ENCODE measurements at places on chromosomes 12 and 14.

DNA sequence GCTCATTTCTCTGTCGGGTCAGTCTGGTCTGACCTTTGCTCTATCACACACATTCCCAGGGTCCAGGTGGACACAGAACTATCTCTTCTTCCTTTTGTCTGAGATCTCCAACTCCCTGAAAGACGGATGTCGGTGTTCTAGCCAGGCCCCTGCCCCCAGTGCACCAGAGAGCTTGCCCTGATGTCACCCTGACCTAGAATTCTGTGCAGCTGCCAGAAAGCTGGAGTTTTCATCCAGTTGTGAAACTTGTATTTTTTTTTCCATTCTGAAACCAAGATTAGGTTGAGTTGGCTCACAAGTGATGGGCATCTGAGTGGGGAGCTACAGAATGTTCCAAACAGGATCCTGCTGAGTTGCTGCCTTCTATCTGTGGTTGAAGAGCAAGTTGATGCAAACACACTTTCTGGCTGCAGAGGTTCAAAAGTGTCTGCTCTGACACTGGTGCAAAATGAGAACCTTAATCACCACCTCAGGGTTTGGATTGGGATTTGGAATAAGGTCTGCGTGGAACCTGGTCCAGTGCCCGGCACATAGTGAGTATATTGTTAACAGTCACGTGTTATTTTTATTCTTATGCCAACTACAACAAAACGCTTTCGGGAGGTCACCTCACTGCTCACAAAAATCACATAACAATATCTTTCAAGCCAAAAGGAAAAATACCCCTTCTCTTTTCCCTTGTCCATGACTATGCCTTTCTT lies 211.5 kb downstream of the SLC15A4 start:
- no peak for DNase-seq

GRCh38 chr12:132204063-132204792 lies 60.0 kb downstream of the NOC4L start:
- no peak for DNase-seq

DNA sequence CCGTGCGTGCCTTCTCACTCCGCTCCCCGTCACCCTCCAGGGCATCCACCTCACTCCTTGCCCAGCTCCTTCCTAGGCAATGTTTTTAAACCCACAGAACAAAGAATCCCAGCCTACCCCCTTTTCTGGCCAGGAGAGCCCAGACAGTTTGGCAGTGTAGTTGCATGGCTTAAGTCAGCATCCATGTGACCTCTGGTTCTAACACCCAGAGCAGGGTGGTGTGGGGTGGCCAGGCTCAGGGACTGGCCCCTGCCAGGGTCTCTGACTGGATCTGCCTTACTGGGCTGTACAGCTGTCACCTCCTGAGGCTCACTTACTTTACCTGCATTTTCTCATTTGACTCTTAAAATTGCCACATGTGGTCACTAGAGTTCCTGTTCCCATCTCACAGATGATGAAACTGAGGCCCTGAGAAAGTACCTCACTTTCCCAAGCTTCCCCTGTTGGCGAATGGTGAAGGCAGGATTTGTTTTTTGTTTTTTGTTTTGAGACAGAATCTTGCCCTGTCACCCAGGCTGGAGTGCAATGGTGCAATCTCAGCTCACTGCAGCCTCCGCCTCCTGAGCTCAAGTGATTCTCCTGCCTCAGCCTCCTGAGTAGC lies 18.3 kb downstream of the SDS start:
- no peak for DNase-seq

GRCh38 chr14:65373016-65373670 lies 39.4 kb upstream of the FUT8 start:
- no peak for DNase-seq

DNA sequence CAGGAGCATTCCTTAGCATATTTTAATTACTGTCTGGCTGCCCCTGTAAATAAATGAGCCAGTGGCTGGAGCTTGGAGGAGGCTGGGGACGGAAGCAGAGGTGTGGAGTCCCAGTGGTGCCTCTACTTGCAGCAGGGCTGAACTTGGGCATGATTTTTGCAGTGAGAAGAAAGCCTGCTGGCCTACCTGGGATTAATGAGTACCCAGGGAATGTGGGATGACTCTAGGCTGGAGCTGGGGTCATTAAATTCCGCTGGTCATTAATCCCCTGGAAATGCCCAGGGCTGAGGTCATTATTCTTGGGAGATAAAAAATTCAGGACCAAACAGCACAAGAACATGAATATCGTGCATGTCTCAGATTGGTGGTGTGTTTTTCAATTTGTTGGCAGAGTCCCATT lies 753.3 kb downstream of the VRK1 start:
- no peak for DNase-seq

DNA sequence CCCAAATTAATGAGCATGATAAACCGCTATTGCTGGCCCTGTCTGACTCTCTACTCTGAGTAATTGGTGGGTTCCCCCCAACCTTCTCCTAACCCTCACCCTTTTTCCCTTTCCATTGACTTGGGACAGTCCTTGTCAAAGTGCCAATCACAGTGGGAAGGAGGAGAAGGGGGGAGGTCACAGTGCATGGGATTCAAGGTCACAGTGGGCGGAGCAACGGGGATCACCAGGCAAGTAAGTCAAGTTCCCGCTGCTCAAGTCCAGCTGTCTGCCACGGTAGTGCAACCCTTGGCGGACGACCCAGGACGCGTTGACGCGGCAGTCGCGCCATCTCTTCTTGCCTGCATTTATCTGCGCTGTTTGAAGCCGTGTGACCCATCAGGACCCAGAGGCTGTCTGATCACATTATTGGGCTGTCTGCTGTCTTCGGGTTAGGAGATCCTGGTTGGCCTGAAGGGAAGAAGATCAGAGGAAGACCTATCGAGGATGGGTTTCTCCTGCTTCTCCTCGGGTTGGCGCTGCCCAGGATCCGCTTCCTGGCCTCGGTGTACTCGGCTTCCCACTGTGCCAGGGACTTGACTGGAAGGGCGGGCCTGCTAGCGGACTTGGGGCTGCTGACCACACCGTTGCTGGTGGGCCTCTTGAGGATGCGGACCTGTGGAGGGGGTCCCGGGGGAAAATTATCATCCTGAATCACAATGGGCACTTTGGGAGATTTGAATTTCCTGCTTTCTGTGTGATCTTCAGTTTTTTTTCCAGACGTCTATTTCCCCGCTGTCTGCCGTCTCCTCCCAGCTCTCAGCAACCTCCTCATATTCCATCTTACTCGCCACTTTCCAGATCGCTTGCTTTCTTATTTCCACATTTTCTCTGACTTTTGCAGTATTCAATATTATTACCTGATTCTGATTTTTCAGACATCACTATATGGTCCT lies 3.1 kb upstream of the MDM2 start:
- DNase-seq: no peak

GRCh38 chr12:58901664-58902063 lies 18.6 kb downstream of the LRIG3 start:
- DNase-seq: no peak

DNA sequence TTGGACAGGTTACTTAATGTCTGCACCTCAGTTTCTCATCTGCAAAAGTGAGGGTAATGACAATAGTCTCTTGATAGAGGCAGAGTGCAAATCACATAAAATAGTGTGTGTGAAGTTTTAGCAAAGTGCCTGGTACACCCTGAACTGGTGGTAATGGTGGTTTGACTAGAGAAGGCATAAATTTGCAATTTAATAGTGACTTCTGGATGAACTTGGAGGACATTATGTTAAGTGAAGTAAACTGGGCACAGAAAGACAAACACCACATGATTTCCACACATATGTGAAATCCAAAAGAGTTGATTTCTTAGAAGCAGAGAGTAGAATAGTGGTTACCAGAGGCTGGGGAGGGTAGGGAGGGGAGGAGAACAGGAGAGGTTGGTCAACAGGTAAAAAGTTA lies 54.8 kb upstream of the FUT8 start:
- no peak for DNase-seq

GRCh38 chr12:1595026-1595561 lies 713 bp upstream of the FBXL14 start:
- no peak for DNase-seq

GRCh38 chr12:27143256-27144069 lies 61.1 kb upstream of the C12orf71 start:
- DNase-seq: no peak

DNA sequence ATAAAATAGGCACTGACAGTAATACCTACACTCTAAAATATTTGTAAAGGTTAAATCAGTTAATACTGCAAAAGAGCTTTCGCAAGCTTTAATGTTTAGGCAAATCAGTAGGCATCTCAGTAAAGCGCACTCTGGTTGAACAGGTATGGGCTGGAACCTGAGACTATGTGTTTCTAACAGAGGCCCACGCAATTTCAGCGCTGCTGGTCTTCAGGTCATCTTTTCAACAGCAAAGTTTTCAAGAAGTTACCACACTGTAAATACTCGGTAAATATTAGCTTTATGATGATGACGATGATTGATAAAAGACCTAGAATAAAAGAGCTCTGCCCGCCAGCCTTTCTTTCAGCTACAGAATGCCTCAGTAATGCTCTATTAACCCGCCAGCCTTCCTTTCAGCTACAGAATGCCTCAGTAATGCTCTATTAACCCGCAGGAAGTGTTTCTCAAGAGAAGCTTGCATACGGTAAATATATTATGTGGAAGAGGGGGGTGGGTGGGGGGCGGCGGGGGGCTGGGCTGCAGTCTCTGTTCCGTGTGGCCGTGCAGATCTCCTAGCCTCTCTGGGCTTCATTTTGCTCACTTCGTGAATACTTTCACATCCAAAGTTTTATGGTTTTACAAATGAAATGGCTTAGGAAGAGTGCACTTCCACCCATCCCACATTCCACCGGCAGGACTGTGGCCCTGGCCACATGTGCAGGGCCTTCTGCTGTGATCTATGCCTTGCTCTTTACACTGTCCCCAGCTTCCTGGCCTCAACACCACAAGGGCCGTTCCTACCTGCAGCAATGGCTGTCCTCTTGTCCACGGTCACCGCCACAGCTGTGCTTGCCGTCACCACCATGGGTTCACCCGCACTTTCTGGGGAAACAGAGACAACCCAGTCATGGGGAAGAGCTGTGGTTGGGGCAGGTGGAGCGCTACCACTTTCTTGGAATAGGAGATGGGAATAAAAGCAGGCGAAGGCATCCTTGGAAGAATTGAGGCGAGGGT lies 19.9 kb downstream of the LRTM2 start:
- DNase-seq: no peak

GRCh38 chr14:75566321-75566720 lies 12.1 kb upstream of the FLVCR2 start:
- DNase-seq: peak; percentile 49

GRCh38 chr14:75259510-75259855 lies 19.1 kb upstream of the FOS start:
- no peak for DNase-seq

- no peak for DNase-seq
These were observed 39.2 kb downstream of the CDK17 start for GRCh38 chr12:96361074-96361473.

GRCh38 chr12:1864867-1865266 lies 44.5 kb downstream of the LRTM2 start:
- no peak for DNase-seq

- no peak for DNase-seq
These were observed 6.7 kb upstream of the CHGA start for GRCh38 chr14:92916201-92916600.

DNA sequence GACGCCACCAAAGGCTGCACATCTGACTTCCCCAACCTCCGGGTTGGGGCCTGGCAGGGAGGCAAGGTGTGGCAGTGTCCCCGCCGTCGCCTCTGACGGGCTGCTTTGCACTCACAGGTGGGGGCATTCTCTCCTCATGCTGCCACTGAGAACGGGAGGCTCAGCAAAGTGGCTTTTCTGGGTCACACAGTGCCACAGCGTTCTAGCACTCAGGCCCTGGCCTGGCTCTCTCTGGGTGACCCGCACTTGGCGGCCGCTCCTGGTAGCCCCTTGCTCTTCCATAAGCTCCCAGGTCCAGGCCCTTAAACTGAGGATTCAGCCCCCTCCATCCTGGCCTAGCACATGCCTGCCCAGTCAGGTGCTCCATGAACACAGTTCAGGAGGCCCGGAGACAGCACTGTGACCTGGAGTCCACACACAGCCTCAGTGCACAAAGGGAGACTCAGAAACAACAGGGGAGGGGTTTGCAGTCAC lies 25.2 kb downstream of the SERPINA1 start:
- no peak for DNase-seq

Measured in activated T-cell treated with anti-CD3 and anti-CD28 coated beads, Interleukin-2, amount 50 U/mL, for 1 hour (primary cell).